ENCODE measurements at places on chromosomes 4 and X.

GRCh38 chrX:113594123-113594841 lies 753.7 kb upstream of the AMOT start:
- no peak for DNase-seq

DNA sequence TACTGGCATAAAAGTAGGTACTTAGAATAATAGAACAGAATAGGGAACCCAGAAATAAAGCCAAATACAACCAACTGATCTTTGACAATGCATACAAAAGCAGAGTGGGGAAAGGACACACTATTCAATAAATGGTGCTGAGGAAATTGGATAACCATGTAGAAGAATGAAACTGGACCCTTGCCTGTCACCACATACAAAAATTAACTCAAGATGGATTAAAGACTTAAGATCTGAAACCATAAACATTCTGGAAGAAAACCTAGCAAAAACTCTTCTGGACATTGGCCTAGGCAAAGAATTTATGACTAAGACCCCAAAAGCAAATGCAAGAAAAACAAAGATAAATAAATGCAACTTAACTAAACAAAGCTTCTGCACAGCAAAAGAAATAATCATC lies 45.6 kb downstream of the ARFIP1 start:
- no peak for DNase-seq

GRCh38 chr4:152992466-152992865 lies 56.3 kb downstream of the FHDC1 start:
- no peak for DNase-seq

GRCh38 chr4:168712316-168712890 lies 215.6 kb downstream of the PALLD start:
- no peak for DNase-seq

DNA sequence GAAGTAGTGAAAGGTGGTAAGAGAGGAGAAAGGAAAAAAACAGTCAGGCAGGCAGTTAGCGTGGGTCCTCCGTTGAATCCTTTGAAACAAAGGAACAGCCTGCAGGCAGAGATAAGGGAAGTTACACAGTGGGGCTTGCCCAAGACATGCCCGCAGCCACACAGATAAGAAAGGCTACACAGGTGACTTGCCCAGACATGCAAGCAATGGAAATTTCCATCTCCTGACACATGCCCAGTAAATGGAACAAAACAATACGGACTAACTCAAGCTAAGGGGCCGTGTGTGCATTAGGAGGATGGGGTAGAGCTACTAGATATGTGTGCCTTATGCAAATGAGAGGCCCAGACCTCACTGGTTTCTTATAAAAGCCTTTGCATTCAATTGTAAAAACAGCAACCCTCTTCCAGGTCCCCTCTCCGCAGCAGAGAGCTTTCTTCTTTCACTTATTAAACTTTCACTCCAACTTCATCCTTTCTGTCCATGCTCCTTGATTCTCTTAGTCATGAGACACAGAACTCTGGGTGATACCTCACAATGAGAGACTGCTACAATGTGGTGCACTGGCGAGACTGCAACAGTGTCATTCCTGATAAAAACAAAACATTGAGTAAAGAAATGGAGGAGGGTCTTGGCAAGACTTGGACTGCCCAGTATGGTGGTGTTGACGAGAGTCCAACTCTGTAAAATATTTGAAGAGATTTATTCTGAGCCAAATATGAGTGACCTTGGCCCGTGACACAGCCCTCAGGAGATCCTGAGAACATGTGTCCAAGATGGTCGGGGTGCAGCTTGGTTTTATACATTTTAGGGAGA lies 997.4 kb upstream of the PRKX start:
- no peak for DNase-seq

GRCh38 chrX:107849747-107850421 lies 24.2 kb downstream of the MID2 start:
- DNase-seq, result no peak

GRCh38 chr4:8171266-8171665 lies 12.7 kb upstream of the ABLIM2 start:
- no peak for DNase-seq
